ENCODE measurements at places on chromosomes 1 and 21.

- no peak for DNase-seq
Measured at GRCh38 chr1:158334526-158335212, 3.3 kb upstream of the CD1B start.

- no peak for DNase-seq
Measured at GRCh38 chr1:27592232-27592930, 11.6 kb downstream of the AHDC1 start.

- peak; percentile 66 for DNase-seq
Measured at GRCh38 chr1:88877382-88877825, 14.0 kb downstream of the GTF2B start.

DNA sequence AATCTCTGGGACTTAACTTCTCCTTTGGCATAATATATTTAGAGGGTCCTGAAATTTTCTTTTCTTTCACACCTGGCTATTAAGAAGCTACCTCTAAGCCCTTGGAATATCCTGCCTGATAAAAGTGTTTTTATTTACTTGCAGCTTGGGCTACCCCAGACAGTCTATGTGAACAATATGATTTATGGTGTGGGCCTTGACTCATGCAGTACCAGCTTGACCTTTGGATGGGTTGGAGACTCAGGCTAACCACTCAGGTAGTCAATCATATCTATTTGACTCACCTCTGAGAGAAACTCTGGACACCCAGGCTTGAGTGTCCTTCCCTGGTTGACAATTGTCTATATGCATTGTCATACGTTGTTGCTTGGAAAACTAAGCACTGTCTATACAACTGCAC lies 13.4 kb upstream of the PGBD2 start:
- peak; percentile 30 for DNase-seq

DNA sequence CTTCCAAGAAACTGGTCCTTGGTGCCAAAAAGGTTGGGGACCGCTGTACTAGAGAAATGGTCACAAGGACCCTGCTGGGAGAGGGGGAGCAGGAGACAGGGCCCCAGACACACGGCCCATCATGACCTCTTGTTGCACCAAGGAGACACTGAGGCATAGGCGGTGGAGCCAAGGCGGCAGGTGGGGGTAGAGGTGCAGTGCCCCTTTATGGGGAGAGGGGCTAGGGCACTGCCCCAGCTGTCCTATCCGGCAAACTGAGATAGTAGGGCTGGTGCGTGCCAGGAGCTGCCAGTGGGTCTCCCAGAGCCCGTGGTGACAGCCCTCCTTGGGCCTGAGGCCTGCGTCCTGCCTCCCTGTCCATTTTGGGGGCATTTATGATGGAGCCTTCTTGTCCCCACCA lies 20.3 kb downstream of the TNNT2 start:
- no peak for DNase-seq

GRCh38 chr1:198672124-198672523 lies 33.3 kb downstream of the PTPRC start:
- DNase-seq = no peak

GRCh38 chr1:167060141-167061072 lies 29.8 kb downstream of the GPA33 start:
- peak; percentile 19 for DNase-seq

DNA sequence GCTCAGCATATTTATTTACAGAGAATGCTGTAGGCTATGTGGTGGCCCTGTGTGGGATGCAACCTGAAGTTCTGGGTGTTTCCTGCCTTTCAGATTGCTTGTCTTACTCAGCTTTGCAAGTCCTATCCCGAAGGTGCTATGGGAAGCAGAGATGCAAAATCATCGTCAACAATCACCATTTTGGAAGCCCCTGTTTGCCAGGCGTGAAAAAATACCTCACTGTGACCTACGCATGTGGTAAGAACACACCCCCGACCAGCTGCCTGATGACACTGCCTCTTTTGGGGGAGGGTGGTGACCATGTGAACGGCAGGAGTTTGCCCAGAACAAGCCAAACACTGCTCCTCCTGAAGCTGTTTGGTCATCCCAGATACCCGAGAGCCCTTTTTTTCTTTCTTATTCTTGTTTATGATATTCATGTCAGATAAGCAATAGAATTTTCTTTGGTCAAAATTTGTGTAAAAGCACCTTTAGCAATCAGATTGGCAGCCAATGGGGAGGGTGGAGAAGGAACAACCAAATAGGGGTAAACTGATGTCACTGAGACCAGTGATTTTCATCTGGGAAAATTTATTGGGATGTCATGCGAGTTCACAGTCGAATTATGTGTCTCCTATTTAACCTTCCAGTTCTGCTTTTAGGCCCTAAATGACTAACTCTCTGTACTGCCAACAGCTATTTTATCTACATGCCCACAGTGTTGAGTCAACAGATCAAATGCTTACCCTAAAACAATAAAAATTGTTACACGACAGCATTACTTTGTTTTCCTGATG lies 82.6 kb downstream of the EVA1C start:
- DNase-seq = no peak

GRCh38 chr1:155001425-155001674 lies 1.3 kb upstream of the ZBTB7B start:
- DNase-seq = peak; percentile 78

DNA sequence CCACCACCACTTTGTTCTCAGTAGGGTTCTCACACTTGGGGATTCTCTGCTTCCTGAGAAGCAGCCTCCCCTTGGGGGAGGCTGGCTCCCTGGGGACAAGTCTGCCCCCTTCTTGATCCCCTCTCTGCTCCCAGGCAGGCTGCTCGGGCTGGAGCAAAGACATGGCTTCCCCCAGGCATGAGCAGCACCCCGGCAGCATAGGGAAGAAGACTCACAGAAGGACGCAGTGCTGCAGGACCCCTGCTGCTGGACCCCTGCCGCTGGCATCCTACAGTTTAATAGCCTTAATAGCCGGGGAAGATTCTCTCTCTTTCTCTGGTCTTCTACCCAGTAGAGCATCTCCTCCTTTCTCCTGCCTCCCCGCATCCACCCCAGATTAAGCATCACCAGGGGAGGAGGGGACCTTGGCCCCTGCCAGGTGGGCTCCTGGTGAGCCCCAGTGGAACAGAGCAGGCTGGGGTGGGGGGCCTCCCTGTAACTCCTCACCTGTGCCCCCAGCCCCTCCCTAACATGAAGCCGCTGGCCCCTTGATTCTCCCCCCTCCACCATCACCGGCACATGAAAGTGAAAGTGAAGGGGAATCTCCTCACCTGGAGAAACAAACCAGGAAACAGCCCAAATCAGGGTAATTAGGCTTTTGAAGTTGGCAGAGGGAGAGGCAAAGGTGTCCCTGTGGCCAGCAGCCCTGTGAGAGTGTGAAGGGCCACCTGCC lies 2.5 kb downstream of the WNT3A start:
- DNase-seq = no peak

GRCh38 chr1:88204111-88204510 lies 480.0 kb upstream of the PKN2 start:
- DNase-seq = no peak

DNA sequence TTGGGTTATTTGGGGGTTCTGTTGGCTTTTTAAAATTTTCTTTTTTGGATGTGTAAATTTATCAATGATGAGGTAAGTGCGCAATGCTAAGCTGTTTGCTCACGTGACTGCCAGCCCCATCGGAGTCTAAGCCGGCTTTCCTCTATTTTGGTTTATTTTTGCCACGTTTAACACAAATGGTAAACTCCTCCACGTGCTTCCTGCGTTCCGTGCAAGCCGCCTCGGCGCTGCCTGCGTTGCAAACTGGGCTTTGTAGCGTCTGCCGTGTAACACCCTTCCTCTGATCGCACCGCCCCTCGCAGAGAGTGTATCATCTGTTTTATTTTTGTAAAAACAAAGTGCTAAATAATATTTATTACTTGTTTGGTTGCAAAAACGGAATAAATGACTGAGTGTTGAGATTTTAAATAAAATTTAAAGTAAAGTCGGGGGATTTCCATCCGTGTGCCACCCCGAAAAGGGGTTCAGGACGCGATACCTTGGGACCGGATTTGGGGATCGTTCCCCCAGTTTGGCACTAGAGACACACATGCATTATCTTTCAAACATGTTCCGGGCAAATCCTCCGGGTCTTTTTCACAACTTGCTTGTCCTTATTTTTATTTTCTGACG lies 3.1 kb downstream of the OLIG2 start:
- DNase-seq = no peak

- DNase-seq = no peak
Measured at GRCh38 chr21:40622531-40622930, 224.4 kb downstream of the DSCAM start.

DNA sequence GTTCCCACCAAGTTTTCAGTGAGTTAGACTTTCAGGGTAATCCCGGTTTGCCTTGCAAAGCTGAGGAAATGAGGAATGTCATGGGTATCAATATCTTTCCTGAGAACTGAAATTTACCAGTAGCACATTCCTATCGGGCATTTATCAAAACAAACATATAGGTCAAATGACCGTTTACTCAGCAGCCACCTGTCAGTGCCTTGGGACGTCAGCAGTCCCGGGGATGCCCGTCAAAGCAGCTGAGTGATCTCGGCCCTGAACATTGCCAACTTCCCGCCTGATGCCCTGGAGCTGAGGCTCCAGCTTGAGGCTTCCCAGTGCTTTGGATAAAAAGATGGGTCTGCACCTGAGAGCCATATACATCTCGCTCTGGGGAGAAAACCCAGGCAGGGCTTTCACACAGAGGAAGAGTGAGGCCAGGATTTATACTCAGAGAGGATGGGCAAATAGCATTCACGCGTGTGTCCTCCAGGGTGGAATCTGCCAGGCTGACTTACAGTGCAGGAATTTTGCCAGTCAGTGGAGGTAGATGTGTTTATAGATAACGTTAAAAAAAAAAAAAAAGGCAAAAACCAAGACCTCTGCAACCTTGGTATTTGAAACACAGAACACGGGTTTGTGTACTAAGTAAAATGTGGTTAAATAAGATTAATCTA lies 435.7 kb upstream of the VAMP3 start:
- DNase-seq = no peak

GRCh38 chr1:145784409-145784808 lies 39.5 kb downstream of the RNF115 start:
- DNase-seq = no peak

DNA sequence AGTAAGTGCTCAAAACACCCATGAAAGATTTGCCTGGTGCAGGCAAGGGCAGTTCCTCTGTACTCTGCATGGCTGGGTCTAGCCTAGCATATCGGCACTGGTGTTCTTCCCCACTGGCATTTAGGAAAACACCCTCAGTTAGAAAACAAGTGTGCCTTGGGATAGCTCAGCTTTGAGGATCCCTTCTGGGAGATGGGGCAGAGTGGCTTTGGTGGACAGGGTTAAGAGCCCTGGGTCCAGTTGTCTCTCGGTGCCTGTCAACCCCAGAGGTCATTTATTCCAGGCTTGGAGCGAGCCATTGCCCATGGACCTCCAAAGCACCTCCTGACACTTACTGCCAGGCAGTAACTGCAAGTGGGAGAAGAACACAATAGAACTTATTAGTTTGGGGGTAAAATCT lies 80.8 kb upstream of the DIRAS3 start:
- DNase-seq = no peak

DNA sequence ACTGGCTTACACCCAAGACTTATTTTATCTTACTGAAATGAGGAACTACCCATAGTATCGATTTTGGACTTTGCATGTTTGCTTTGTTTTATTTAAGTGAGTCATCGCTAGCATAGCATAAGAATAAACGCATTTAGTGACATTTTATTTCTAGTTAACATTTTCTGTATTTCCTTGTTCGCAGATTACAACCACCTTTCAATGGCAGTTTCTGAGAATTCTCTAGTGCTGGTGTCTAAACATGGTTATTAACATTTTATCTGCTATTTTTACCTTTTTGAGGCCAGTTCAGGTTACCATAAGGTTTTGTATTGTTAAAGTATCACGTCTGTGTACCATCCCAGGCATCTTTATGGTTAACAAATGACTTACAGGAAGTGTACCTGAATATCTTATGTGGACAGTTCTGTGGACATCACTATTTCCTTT lies 24.5 kb downstream of the EEIG2 start:
- DNase-seq = no peak

DNA sequence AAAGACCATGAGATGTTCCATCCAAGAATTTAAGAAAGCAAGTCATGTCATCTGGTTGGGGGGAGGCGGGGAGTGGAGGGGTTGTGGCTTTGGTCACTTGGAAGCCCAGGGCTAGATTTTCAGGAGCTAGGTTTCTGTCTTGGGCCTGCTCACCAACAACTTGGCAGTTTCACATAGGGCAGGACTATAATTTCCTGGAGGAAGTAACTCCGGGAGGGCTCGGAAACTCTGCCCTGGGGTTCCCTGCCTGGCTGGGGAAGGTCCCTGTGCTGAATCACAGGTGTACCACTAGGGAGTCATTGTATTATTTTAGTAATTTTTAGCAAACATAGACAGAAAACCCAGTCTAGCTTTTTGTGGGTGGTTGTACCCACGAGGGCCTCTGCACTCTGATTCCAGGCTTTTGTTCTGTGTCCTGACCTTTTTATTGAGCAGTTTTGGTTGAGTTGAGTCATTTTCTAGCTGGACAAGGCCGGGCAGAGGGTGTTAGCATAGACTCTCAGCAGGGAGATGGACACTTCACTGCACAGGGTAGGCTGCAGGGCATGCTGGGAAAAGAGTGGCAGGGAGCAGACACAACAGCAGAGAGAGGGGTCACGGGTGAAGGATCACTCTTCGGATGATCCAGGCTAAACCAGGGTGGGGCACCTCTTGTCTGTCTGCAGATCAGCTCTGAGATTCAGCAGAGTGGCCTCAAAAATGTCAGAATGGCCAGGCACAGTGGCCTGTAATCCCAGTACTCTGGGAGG lies 144.7 kb downstream of the GRIK3 start:
- DNase-seq = no peak

- no peak for DNase-seq
Measured at GRCh38 chr1:23967871-23968270, 8.2 kb downstream of the PNRC2 start.

GRCh38 chr1:41534181-41535076 lies 49.9 kb upstream of the EDN2 start:
- no peak for DNase-seq

GRCh38 chr21:38610623-38611251 lies 112.5 kb upstream of the ERG start:
- no peak for DNase-seq

GRCh38 chr1:203858055-203858454 lies 3.3 kb upstream of the SNRPE start:
- DNase-seq = no peak

GRCh38 chr1:74767490-74767889 lies 34.5 kb downstream of the TYW3 start:
- DNase-seq = peak; percentile 42

DNA sequence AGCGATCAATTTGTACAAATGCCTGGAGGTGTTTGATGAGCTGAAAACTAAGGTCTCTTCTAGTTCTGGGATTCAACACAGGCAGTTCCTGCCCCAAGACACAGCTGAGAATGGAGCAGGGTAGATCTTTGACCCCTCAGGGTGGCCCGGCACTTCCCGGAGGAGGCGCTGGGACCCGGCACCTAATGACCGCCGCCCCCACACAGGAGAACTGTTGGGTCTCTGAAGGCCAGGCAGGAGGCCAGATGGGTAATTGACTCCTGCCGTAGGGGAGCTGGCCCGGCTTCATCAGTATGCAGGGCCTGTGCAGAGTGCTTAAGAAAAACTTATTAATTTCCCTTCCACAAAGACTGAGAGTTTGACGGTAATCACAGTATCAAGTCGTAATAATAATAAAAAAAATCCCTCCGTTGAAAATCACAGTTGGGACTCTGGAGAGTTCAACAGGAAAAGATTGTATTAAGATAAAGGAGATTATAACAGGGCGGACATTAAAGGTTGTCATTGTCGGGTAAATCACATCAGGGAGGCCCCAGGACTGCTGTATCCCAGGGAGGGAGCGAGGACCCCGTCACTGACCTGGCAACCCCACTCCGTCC lies 51.7 kb downstream of the UBIAD1 start:
- DNase-seq = no peak

Data from RKO (cell line).